ENCODE measurements at places on chromosomes 5 and 9.

DNA sequence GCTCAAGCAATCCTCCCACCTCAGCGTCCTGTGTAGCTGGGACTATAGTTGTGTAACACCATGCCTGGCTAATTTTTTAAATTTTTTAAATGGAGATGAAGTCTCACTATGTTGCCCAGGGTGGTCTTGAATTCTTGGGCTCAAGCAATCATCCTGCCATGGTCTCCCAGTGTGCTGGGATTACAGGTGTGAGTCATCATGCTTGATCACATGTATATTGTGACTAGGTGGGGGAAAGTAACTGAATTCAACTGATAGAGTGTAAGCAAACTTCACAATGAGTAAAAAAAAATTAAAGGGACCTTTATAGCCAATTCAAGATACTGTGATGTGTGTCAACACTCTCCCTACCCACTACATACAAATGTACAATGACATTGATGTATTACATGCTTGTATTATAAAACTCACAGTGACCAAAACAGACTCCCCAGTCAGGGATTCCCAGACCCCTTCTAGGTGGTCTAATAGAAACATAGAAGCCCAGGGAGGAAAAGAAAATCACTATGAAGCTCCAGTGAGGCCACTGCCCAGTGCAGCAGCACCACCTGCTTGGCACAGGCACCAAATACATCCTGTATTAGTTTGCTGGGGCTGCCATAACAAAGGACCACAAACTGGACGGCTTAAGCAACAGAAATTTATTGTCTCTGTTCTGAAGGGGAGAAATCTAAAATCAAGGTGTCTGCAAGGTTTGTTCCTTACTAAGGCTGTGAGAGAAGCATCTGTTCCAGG, 8.8 kb downstream of the PLGRKT start:
- DNase-seq = no peak

GRCh38 chr9:127572961-127573721, 38.9 kb upstream of the STXBP1 start:
- DNase-seq = no peak

- no peak for DNase-seq
Observed at GRCh38 chr5:81639556-81639955, 111.3 kb downstream of the SSBP2 start.

DNA sequence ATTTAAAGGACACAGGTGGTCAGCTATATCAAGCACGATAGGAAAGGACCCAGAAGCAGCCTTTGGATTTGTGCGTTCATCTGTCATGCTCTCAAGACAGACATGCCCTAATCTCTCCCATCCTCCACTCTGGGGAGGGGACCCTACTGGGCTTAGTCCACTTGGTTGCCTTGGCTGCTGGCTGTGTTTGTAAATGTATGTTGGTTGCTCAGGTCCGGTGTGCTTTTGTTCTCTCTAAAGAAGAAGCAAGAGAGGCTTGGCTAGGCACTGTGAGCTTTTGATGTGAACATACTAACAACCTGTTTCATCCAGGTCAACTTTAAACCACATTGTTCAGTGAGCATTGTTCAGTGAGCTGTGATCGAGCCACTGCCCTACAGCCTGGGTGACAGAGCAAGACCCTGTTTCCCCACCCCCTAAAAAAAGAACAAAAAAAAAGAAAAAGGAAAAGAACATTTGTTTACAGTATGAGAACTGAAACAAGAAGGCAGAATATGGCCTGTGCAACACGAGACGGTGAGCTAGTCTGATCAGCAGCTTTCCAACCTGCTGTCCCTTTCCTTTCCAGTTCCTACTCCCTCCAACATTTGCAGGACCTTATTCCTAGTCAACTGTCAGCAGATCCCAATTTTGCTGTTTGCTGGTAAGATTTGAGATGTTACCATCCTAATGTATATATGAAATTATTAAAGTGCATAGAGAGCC, 228.3 kb downstream of the ARHGAP26 start:
- no peak for DNase-seq

- DNase-seq = no peak
Observed at GRCh38 chr9:38058452-38059232, 10.4 kb downstream of the SHB start.

DNA sequence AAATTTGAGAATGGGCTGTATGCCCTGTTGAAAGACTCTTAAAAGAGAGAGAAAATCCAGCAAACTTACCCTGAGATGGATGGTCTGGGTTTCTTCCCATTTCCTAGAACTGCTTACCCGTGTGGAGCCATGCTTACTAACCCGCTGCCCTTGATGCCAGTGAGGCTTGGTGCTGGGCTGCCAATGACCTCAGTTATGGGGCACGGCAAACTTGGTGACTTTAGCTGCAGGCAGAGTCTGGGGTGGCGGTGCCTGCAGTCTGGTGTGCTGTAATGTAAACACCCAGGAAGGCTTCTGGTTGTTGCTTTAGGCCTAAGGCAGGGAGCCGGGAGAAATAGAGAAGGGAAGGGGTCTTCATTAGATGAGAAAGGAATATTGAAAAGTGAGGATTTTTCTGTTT, 7.3 kb upstream of the TENT4A start:
- DNase-seq = no peak

- no peak for DNase-seq
Observed at GRCh38 chr9:129254566-129255287, 76.7 kb upstream of the IER5L start.

- DNase-seq = no peak
Observed at GRCh38 chr5:105263515-105263914, 1700.9 kb upstream of the NUDT12 start.

- DNase-seq = no peak
Observed at GRCh38 chr9:13410566-13411031, 131.1 kb upstream of the MPDZ start.

- DNase-seq = no peak
Observed at GRCh38 chr5:114223866-114224265, 138.0 kb upstream of the KCNN2 start.

GRCh38 chr9:14212077-14212476, 101.9 kb downstream of the NFIB start:
- DNase-seq = no peak

DNA sequence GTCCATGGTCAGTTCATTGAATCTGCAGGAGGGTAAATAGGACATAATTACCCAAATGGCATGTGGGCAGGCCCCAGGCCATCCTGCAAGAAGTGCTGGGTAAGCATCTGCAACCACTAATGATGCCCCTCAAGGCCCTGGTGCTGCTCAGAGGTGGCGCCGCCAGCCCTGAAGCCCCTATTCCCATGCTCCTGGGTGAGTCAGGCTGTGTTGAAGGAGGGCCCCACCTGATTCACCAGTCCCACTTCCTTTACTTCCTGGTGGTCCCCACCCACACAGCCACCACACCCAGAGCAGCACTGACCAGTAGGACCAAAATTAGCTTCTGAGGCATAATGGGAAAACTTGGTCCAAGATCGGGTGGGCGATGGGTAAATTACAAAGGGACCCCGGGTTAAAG, 120.4 kb upstream of the SPRY4 start:
- no peak for DNase-seq

DNA sequence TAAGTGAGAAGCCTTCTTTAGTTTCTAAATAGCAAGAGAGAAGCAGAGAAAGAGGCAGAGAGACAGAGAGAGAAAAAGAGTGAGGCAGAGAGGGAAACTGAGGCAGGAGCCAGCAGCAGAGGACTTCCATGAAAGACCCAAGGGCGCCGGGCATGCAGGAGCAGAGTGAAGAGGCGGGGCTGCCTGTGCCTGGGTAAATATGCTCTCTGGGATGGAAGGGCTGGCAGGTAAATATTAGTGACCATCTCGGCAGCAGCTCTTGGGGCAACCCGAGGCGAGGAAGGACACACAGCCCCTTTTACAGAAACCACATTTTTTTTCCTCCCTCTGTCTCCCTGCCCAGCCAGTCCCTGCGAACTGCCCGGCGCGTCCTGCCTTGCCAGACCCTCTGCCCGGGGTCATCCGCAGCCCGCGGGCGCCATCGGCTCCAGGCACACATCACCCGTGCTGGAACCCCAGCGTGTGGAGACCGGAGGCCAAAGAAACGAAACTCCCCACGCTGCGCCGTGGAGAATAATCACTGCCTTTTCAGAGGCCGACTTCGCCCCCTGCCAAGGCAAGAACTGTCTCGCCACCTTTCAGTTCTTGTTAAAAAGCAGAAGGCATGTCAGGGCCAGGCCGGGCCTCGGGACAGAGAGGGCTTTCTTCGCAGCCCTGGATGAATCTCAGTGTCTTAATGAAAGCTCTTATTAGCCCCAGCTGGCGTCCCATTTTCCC, 61.3 kb downstream of the BOD1 start:
- DNase-seq = no peak

DNA sequence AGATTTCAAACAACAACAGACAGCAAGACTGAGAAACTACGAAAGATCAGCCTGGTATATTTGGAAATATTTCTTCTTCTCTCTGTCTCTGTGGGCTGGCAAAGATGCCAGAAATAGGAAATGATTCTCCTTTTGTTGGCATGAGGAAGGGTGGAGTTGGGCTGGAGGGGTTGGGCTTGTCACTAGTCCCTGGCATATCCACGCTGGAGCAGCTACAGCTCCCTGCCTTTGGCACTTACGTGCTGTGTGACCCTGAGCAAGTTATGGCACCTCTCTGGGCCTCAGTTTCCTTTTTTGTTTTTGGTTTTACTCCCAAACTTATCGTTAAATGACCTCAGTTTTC, 354 bp upstream of the KCNMB1 start:
- DNase-seq = no peak

GRCh38 chr5:160464466-160464797, 42.8 kb downstream of the PTTG1 start:
- DNase-seq = no peak

DNA sequence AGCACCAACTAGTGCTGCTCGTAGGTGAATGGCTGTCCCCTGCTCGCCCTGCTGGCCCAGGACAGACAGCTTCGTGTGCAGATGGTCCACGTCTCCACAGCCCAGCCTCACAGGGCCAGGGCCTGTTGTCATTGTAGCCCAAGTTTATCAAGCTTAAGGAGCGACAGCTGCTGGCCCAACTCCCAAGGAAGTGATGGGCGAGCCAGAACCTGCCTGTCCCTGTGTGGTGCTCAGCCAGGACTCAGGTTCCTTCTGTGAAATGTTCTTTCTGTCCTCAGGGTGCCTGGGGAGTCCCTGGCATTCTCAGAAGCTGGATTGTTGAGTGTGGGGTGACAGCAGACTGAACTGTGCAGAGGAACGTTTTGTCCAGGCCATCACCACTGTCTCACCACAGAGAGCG, 16.4 kb downstream of the TRIP13 start:
- DNase-seq = no peak

- no peak for DNase-seq
Observed at GRCh38 chr9:6930827-6931226, 173.1 kb downstream of the KDM4C start.

GRCh38 chr5:2018390-2018724, 135.6 kb upstream of the IRX4 start:
- DNase-seq = no peak

DNA sequence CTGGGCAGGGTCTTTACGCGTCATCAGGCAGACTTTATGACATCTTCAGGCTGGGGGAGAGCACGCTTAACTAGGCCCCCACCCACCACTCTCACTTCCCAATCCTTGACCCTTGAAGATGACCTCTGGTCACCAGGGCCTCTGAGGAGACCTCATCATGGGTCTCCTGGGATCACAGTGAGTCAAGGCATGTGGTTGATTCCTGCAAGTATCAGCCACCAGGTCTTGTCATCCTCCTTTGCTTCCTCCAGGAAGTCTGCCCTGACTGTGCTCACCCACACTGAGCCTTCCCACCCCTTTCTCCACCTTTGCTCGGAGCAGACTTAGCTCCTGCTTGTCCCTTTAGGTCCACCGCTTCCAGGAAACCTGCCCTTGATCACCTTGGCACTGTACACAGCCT, 17.3 kb downstream of the ODF2 start:
- DNase-seq = no peak

GRCh38 chr9:112048924-112049691, 126.0 kb downstream of the SUSD1 start:
- DNase-seq = no peak

- DNase-seq = no peak
Observed at GRCh38 chr9:98285446-98285845, 30.0 kb upstream of the TBC1D2 start.

DNA sequence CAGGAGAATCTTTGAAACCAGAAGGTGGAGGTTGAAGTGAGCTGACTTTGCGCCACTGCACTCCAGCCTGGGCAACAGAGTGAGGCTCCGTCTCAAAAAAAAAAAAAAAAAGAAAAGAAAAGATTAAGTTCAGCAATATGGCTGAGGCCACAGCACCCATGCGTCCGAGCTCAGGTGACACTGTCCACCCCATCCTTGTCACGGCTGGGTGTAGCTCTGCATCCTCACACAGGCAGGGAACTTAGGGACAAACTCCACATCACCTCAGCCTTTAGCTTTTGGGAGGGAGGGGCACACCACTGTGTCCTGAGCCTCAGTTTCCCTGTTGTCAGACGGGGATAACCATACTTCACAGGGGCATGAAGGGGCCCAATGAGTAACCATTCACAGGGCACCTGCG, 15.5 kb downstream of the FGD3 start:
- DNase-seq = no peak

DNA sequence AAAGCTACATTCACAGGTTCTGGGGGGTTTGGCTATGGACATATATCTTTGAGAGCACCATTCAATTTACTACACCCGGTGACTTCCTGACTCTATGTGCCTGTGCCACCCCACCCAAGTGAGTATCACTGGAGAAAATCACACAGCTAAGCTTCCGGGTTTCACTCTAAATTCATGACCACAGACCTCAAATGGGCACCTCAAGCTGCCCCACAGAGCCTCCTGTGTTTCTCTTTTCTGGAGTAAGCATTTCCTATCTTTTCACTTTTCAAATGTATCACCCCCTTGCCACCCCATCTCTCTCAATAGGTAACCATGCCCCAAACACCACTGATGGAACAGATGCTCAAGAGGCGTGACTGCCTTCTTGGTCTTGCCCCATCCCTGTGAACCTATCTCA, 49.2 kb upstream of the NEK6 start:
- no peak for DNase-seq

GRCh38 chr9:83119873-83120272, 56.9 kb upstream of the RASEF start:
- DNase-seq = no peak

- DNase-seq = no peak
Observed at GRCh38 chr5:138953387-138954256, 78.5 kb upstream of the LRRTM2 start.

- DNase-seq = no peak
Observed at GRCh38 chr5:122516432-122516743, 204.4 kb downstream of the SNCAIP start.

DNA sequence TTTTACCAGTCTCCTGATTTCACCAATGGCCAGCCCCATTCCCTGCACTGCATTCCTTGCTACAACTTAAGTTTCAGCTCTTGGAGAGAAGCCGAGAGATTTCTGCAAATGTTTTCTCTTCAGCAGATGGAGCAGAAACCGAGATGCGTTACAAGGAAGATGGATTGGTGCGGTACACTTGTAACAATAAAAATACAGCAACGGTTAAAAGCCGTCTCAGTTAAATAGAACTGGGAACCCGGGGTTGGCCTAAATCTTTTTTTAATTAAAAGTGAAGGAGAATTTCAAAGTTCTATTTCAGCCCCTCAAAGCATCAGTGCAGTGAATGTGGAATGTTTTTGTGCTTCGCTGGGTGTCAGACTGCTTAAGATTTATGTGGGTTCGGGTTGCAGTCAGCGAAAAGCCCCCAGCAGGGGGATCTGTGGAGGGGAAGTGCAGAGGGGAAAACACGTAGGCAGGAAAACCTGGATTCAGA, 19.8 kb downstream of the BRINP1 start:
- DNase-seq = no peak

All from cortex of kidney (tissue), 1 donor.